ENCODE measurements at places on chromosomes 3 and 15.

GRCh38 chr15:101436526-101436925, 53.0 kb downstream of the PCSK6 start:
- H3K27me3 ChIP-seq = no peaks in the 10 kb centered on the region
- H3K36me3 ChIP-seq = no peaks in the 10 kb centered on the region
- H3K27ac ChIP-seq = no peak overlapping the region
- peaks cover 2% of the 10 kb centered on the region for H3K4me1 ChIP-seq
- no peak overlapping the region for H3K4me3 ChIP-seq
- DNase-seq = no peak

- H3K4me3 ChIP-seq = no peak overlapping the region
- H3K4me1 ChIP-seq = peaks cover 14% of the 10 kb centered on the region
- H3K27me3 ChIP-seq = no peaks in the 10 kb centered on the region
- no peak overlapping the region for H3K27ac ChIP-seq
These were observed 315.2 kb downstream of the CLSTN2 start for GRCh38 chr3:140250010-140250855.

DNA sequence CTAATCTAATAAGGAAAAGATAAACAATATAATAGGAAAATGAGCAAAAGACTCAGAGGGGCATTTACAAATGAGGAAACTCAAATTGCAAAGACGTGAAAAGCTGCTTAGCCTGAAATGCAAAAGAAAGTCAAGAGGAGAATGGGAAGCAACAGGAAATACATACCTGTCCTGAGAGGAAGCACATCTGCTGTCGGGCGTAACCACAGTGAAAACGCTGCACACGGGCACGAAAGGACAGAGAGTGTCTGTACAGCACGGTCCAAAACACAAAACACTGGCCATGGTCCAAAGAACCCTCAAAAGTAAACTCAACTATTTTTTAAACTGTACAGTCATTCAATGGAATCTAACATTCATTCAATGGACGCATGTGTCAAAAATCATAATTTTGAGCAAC, 100.6 kb downstream of the CHSY1 start:
- no peak overlapping the region for H3K27ac ChIP-seq
- no peak for DNase-seq
- no peak overlapping the region for H3K4me3 ChIP-seq
- no peaks in the 10 kb centered on the region for H3K27me3 ChIP-seq
- peaks cover 11% of the 10 kb centered on the region for H3K4me1 ChIP-seq
- H3K36me3 ChIP-seq = no peaks in the 10 kb centered on the region

GRCh38 chr3:28799084-28799483, 450.5 kb upstream of the AZI2 start:
- no peaks in the 10 kb centered on the region for H3K36me3 ChIP-seq
- no peaks in the 10 kb centered on the region for H3K4me1 ChIP-seq
- peak; percentile 11 for DNase-seq
- H3K27ac ChIP-seq = no peak overlapping the region
- no peak overlapping the region for H3K4me3 ChIP-seq

GRCh38 chr3:108037770-108038169, 53.1 kb downstream of the CD47 start:
- no peaks in the 10 kb centered on the region for H3K27me3 ChIP-seq
- DNase-seq = no peak
- no peak overlapping the region for H3K4me3 ChIP-seq
- H3K4me1 ChIP-seq = peaks cover 3% of the 10 kb centered on the region
- H3K36me3 ChIP-seq = peaks cover 5% of the 10 kb centered on the region
- no peak overlapping the region for H3K27ac ChIP-seq

- DNase-seq = no peak
- H3K27me3 ChIP-seq = no peaks in the 10 kb centered on the region
- no peak overlapping the region for H3K4me3 ChIP-seq
- peaks cover 6% of the 10 kb centered on the region for H3K36me3 ChIP-seq
These were observed 42.9 kb downstream of the TBC1D2B start for GRCh38 chr15:78034495-78035191.

GRCh38 chr3:110343376-110343775, 728.2 kb upstream of the NECTIN3 start:
- DNase-seq = no peak
- peak overlapping the region; percentile 50 for H3K27ac ChIP-seq
- H3K4me3 ChIP-seq = no peak overlapping the region
- no peaks in the 10 kb centered on the region for H3K27me3 ChIP-seq
- H3K36me3 ChIP-seq = no peaks in the 10 kb centered on the region

- no peaks in the 10 kb centered on the region for H3K27me3 ChIP-seq
- no peak overlapping the region for H3K27ac ChIP-seq
- no peak overlapping the region for H3K4me3 ChIP-seq
- no peaks in the 10 kb centered on the region for H3K4me1 ChIP-seq
These were observed 279.8 kb upstream of the SEMA6D start for GRCh38 chr15:47437491-47437890.

DNA sequence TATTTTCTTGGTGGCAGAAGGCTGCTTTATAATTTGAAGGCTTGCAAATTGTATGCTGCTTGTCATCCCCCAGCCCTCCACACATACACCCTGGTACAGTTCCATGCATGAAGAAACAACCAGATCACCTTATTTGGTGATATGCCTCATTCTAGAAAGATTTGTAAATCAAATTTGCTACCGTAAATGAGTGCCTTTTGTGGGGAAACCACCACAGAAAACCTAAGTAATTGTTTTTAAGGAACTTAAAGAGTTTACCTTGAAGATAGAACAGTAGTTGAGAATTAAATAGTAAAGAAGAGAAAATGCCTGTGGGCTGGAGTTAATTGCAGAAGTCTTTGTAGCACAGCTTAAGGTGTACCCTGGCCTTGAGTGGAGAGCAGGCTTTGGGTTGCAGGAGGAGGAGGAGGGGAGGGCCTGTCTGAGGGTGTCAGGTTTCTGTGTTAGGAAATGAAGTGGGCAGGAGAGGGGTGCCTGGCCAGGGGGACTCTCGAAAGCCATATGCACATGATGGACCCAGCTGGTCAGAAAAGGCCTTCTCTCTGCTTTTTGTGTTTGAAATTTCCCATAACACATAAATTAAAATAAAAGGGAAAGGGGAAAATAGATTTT, 6.9 kb downstream of the NIPA2 start:
- H3K36me3 ChIP-seq = peaks cover 23% of the 10 kb centered on the region
- H3K4me3 ChIP-seq = no peak overlapping the region
- peaks cover 13% of the 10 kb centered on the region for H3K4me1 ChIP-seq
- H3K27me3 ChIP-seq = no peaks in the 10 kb centered on the region

GRCh38 chr3:16363636-16364035, 98.6 kb downstream of the OXNAD1 start:
- no peak for DNase-seq
- no peaks in the 10 kb centered on the region for H3K4me1 ChIP-seq
- H3K27ac ChIP-seq = no peak overlapping the region
- H3K36me3 ChIP-seq = no peaks in the 10 kb centered on the region

DNA sequence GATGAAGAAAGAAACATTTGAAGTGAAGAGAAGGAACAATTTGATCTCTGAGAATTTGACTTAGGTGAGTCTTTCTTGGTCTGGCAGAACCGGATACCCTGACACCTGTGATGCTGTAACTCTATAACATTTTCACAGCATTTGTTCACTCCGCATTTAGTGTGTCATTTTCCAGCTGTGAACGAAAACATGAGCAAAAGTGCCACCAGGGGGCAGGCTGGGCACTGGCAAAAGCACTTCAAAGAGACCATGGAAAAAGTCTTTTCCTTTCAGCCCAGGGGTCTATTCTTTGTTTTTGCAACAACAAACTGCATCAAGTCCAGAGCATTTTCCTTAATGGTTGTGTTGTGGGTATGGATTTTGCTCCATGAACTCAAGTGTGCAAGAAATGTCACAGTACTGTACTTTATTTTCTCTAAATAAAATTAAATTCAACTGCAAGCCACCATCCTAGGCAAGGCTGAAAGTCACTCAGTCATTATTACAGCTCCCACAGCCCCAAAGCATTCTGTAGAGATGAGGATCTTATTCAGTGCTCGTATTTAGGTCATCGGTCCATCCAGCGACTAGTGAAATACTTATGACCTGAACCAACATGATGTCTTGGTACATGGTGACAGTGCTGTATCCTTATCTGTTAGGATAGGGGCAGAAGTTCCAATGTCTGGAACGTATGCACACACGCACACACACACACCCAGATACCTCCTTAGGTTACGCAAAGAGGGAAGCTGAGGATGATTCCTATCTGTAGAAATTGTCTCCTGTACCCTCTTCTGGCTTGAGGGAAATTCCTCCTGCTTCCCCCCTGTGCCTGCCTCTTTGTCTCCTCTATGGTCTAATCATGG, 125.5 kb downstream of the GADL1 start:
- no peak overlapping the region for H3K4me3 ChIP-seq
- DNase-seq = peak; percentile 97
- no peak overlapping the region for H3K27ac ChIP-seq
- H3K4me1 ChIP-seq = no peaks in the 10 kb centered on the region
- no peaks in the 10 kb centered on the region for H3K27me3 ChIP-seq
- H3K36me3 ChIP-seq = no peaks in the 10 kb centered on the region

GRCh38 chr3:31462050-31462569, 70.6 kb upstream of the STT3B start:
- no peaks in the 10 kb centered on the region for H3K4me1 ChIP-seq
- no peak overlapping the region for H3K4me3 ChIP-seq
- H3K27me3 ChIP-seq = no peaks in the 10 kb centered on the region
- no peak overlapping the region for H3K27ac ChIP-seq
- DNase-seq = no peak
- no peaks in the 10 kb centered on the region for H3K36me3 ChIP-seq

DNA sequence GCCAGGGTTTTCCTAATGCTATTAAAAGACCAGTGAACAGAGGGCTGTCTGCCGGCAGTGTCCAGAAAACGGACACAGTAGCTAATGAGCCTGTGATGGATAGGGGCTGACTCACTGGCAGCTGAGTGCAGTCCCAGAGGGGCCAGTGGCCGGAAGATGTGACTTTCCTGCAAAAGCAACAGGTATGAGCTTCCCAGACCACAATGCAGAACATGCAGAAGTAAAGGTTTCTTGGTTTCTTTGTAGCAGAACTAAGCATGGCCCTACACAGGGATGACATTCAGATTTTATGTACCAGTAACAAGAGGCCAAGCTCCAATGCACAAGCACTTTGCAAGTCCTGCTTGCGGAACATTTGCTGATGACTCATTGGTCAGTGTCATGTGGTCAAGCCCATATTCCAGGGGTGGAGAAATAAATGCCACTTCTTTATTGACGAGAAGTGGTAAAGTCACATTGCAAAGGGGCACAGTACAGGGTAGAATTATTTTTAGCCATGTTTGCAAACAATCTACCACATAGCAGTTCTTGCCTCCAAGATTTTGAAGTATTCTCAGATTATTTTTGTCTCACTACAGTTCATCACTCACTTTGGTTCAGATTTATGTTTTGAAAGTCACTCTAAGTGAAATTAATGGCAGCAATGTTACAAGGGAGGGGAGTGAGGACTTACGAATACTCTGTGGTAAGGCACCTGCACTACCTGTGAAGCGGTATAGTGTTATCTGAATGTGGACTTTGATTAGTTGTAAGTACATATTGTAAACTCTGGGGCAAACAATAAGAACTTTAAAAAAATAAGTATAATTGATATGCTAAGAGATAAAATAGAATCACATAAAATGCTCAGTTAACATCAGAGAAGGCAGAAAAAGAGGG, 263.3 kb downstream of the ABHD5 start:
- peak; percentile 38 for DNase-seq
- H3K4me3 ChIP-seq = no peak overlapping the region
- no peak overlapping the region for H3K27ac ChIP-seq
- H3K27me3 ChIP-seq = no peaks in the 10 kb centered on the region
- no peaks in the 10 kb centered on the region for H3K36me3 ChIP-seq

DNA sequence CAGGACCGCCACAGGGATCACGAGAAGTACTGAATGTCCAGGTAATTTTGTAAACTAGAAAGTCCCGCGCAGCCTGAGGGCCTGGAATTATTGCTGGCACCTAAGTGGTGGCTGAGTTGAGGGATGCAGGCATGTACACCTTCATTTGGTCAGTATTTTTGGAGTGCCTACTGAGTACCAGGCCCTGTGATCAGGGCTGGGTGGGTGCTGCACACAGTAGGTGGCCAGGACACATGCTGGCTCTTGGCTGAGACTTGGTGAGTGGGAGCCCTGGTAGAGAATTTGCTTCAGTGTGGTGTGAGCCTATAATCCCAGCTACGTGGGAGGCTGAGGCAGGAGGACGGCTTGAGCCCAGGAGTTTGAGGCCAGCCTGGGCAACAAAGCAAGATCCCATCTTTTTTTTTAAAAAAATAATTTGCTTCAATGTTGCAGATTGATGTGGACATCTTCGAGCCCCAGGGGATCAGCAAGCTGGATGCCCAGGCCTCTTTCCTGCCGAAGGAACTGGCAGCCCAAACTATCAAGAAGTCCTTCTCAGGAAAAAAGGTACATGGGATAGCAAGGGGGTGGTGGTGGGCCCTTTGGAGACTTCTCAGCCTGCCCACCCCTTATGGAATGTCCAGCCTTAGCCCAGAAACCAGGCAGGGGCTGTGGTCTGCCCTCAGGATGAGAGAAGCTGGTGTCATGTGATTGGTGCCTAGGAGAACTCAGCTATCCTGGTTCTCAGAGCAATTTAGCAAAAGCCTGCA, 2.6 kb downstream of the ITIH1 start:
- no peak overlapping the region for H3K27ac ChIP-seq
- H3K4me3 ChIP-seq = no peak overlapping the region
- no peak for DNase-seq

DNA sequence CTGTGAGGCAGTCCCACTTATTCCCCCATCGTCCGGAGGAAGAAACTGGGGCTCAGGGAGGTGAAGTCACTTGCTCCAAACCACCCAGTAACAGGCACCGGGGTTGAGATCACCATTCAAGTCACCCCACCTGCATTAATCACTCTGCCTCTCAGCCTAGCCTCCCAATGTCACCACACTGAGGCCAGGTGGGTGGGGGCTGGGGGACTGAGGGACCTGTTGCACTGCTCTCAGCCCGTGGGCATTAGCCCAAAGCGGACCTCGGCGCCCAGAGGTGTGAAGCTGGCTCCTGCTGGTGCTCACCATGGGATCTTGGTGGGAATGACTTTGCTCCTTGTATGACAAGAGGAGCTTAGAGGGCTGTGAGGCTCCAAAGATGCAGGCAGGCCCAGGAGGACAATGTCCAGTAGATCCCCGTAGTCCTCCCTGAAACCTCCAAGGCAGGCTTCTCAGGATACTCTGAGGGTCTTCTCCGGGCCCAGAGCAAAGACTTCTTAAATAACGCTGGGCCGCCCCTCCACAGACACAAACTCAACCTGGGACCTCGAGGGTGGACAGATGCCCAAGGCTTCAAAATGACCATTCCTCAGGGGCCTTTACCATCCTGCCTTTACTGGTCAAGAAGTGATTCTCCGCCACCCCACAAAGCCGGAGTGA, 1.7 kb downstream of the NT5DC2 start:
- H3K27me3 ChIP-seq = no peaks in the 10 kb centered on the region
- peaks cover 29% of the 10 kb centered on the region for H3K36me3 ChIP-seq
- DNase-seq = no peak
- peaks cover 51% of the 10 kb centered on the region for H3K4me1 ChIP-seq
- no peak overlapping the region for H3K27ac ChIP-seq

DNA sequence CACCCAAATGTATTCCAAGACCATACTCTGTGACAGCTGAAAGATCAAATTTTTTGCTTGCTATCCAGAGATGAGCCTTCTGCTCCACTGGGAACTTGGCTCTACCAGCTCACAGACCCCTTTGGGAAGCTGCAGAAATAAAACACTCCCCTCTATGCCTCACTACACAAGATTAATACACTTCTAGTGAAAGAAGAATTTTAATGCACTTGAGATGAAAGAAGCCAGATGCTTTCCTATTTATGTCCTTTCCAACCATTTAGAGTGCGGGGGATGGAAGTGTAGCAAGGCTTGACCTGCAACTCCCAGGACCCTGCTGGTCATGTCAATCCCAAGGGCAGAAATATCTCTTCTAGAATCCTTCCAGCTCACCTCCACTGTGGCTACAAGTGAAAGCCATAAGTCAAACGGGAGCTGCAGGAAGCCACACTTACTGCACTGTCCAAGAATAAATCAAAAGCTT, 34.7 kb downstream of the ANXA2 start:
- no peak for DNase-seq
- H3K27me3 ChIP-seq = no peaks in the 10 kb centered on the region
- H3K4me1 ChIP-seq = no peaks in the 10 kb centered on the region
- H3K36me3 ChIP-seq = peaks cover 51% of the 10 kb centered on the region

Data from trophoblast cell (in vitro differentiated cells and primary cell).